ENCODE measurements at places on chromosomes 13 and 19.

GRCh38 chr13:97254816-97255215, 32.7 kb downstream of the MBNL2 start:
- DNase-seq, result no peak

DNA sequence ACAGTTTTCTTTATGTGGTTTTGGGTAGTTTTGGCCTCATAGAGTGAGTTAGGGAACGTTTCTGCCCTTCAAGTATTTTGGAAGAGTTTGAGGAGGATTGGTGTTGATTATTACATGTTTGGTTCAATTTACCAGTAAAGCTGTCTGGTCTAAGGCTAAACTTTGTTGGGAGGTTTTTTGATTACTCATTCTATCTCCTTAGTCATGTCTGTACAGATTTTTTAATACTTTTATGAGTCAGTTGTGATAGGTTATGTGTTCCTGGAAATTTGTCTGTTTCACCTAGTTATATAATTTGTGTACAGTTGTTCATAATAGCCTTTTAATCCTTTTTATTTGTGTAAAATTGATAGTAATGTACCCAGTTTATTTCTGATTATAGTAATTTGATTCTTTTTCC, 20.4 kb downstream of the RNF17 start:
- no peak for DNase-seq

- DNase-seq, result no peak
These were observed 643.6 kb downstream of the PCDH9 start for GRCh38 chr13:66586489-66586888.

- no peak for DNase-seq
These were observed 22.4 kb upstream of the SEMA6B start for GRCh38 chr19:4581666-4582553.

DNA sequence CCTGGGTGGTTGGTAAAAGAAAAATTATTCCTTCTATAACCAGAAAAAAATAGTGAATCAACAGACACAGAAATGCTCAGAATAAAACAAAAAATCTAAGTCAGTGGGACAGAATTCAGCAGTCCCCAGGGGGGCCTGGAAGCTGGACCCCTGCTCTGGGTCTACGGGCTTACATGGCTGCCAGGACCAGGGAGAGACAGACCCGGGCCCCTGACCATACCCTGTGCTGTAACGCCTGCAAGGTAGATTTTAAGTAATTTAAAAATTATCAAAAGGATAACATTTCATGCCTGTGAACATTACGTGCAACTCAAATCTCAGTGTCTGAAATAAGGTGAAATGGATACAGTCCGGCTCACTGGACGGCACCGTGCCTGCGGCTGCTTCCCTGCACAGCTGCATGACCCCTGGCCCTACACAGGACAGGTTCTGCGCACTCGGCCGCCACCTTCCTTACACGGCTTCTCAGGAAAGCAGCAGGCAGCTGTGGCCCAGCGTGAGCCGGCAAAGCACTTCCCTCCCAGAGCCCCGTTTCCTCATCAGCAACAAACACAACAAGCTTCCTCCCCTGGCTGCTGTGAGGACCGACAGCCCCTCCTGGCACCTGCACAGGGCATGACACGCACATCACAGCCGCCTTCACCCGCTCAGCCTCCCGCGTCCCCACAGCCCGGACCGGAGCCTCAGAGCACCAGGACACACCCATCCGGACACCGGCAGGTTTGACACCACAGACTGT, 22.2 kb downstream of the RASA3 start:
- DNase-seq, result peak; percentile 88

DNA sequence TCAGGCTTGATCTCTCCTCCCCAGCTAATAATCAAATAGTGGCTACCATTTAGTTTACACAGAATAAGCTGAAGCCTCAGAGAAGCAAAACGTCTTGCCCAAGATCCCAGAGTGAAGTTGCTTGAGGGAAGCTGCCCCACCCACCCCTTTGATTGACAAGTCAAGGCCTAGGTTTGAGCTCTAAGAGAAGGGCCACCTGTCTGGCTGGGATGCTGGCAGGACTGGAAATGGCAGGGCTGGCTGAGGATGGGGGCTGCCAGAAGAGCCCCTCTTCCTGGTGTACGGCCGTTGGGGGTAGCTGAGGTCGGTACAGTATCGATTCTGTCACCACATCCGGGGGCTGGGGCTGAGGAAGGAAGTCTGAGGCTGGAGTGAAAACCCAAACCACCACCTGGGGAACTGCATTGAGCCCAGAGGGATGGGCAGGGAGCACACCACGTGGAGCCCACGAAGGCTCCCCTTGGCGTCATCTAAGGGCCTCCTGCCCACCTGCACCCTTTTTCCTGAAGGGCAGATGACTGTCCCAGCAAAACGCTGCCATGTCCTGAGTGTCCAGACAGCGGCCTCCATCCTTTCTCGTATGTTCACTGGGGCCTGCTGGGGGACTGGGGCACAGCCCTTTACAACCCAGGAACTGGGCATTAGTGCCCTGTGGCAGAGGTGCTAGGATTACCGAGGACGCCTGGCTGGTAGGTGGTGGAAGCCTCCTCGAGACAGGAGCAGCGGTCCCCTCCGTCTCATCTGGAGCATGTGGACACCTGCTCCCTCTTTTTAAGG, 1.4 kb upstream of the PRKD2 start:
- peak; percentile 73 for DNase-seq

- DNase-seq, result no peak
These were observed 141.2 kb downstream of the URI1 start for GRCh38 chr19:30083125-30083681.

GRCh38 chr13:27354379-27354778, 70.0 kb upstream of the GTF3A start:
- DNase-seq, result no peak

GRCh38 chr13:48797127-48797526, 143.4 kb downstream of the CYSLTR2 start:
- no peak for DNase-seq

DNA sequence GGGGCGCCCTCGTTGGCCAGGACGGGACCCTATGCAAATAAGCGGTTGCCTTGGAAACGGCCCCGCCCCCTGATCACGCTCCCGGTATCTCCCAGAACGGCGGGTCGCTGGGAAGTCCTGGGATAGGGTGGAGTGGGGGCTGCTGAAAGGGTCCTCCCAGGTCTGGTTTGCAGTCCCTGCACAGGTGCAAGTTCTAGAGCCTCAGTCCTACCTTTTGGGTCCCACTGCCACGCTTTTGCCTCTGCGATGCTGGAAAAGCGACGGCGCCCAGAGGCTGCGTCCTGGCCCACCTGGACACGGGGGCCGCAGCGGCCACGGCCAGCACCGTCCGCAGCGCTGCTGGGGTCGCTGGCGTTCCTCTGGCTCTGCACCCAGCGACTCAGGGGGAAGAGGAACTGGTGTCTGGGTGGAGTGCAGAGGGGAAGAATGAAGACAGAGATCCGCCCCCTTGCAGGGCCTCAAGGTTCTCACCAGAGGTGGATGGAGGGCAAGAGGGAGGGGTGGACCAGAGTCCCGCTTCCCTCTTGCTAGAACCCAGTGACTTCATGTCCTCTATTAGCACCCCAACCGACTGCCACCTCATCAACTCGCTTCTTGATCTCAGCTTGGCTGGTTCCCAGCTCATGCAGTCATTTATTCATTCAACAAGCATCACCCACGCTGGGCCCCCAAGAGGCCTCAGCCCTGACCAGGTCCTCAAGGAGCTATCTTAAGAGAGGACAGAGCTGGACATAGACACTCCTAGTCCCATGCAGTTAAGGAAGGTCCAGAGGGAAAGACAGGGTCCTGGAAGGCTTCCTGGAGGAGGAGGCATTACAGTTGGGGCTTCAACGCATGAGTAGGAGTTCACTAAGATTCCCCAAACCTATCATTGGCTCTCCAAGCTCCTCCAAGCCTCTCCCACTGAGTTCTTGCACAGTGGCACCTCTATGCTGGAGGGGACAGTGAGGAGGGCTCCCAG, at the start of gene LRRC25:
LRRC25 (minus strand) TSS at position 381 of the 961 bp plus-strand sequence. CDS start 659 bp downstream, outside the sequence.
- no peak for DNase-seq

GRCh38 chr13:112220296-112220875, 153.4 kb downstream of the SOX1 start:
- no peak for DNase-seq

DNA sequence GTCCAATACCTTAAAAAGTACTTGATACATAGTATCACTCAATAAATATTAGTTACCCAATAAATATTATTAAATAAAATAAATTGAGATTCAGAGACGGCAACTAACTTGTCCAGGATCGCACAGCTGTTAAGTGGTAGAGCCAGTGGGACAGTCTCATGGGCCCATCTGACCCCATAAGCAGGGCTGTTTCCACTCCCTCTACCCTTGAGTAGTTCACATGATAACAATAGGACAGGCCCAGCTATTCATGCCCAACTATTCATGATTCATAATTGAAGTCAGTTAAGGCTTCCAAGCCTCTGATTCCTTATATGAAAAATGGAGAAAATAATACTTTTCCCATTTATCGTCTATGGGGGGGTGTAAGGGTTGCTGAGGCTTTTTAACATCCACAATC, 78.2 kb downstream of the C13orf42 start:
- DNase-seq, result no peak

DNA sequence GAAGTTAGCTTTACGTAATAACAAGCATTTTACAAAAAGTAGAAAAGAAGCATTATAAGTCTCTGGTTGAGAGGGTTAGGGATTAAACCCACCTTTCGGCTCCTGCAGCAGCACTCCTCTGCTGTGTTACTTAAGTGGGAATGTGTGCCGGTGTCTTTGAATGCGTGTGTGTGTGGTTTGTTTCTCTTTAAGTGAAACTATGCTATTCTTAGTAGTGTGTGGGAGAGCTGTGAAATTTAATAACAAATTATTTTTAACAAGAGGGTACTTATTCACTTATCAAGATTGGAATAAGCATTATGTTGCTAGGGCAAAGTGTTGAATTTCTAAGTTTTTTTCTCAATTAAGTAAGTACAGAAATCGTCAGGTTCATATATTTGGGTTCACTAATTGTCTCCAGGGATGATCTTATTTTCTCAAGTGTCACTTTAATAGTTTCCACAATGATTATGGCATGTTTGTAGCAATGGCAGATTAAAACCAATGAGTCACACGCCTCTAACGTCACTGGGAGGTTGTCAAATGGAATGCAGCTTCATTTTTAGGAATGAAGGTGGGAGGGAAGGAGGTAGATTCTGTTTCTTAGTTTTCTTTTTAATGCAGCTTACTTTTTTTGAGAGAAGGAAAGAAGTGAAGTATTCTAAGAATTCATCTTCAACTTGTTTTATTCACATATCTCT, 151.3 kb downstream of the LMO7 start:
- no peak for DNase-seq

DNA sequence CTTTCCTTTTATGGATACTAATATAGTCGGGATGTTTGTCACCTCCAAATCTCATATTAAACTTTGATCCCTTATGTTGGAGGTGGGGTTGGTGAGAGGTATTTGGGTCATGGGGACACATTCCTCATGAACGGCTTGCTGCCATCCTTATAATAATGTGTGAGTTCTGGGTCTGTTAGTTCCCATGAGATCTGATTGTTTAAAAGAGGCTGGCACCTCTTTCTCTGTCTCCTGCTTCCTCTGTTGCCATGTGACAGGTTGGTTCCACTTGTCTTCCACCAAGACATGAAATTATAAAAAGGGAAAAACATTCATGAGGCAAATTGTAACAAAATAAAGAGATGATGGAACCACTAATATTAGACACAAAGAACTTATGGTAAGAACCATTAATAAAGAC, 107.8 kb upstream of the ATXN8OS start:
- DNase-seq, result no peak

DNA sequence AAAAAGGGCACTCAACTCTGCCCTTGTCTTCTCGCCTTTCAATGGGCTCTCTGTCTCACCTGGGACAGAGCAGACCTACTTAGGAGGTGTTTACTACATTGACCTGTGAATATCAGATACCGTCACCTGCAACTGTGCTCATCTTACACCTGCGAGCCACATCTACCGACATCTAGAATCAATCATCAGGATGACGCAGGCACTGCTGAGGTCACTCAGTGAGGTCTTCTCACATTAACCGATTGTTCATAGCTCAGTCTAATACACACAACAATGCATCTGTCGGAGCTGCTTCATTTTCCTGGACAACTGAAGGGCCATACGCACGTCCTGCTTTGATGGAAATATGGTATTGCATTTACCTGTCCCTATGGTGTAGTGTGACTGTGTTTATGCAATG, 211.9 kb downstream of the FGF9 start:
- no peak for DNase-seq

All from hematopoietic multipotent progenitor cell (in vitro differentiated cells).